ENCODE measurements at places on chromosomes 7 and 10.

GRCh38 chr10:2509081-2509531 lies 558.2 kb upstream of the PFKP start:
- no peak for DNase-seq

DNA sequence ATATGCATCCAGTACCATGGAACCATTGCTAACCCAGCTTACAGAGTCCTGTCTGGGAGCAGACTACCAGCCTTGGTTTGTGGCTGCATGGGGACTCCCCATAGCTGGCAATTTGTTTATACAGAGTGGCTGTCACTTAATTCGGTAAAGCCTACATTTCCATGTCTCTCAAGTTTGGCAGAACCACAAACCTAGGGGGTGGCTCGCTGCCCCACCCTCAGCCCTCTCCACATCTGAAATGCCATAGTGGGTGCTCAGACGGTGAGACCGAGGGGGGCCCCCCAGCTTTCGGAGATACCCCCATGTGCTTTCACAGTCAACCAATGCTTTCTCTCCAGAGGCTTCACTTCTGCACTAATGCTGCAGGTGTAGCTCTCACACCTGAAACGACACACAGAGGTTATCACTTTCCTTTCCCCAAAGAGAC lies 75.5 kb upstream of the KAT6B start:
- no peak for DNase-seq

DNA sequence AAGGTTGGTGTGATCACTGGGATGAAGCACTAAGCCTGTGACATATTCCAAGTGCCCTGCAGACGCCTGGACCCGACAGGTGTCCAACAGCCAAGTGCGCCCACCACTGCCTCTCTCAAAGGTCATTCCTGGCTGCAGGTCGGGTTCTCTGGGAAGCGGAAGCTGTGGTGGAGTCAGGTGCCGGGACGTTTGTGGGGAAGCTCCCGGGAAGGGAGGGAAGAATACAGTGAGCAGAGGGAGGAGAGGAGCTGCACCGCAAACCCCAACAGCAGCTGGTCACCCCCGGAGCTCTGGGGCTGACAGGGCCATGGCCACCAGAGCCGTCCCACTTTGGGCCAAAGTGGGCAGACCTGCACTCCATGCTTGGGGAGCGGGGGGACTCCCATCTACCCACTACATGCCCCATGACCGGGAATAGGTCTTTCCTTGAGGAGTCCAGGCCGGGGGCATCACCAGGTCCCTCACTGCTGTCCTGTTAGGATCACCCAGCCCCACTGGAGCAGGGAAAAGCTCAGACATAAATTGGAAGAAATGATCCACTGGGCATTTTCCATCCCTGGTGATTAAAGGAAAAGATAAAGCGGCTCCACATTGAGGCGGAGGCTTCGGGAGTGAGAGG lies 84.5 kb upstream of the PPP2R2D start:
- no peak for DNase-seq

DNA sequence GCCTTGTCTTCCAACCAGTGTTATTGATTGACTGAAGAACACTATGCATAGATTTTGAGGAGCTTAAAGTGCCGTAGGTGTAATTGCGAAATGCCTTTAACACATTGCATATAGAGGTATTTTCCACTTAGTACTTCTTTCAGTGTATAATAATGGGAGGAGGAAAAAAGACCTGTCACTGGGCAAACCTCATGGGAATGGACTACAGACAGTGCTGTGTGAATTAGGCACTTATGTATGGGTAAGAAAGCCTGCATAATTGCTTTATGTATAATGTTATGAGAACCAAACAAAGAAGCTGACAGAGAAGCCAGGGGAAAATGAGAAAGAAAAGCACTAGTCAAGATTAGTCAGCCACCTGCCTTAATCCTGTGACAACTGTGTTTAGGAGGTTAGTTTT lies 12.4 kb upstream of the SCRN1 start:
- no peak for DNase-seq

DNA sequence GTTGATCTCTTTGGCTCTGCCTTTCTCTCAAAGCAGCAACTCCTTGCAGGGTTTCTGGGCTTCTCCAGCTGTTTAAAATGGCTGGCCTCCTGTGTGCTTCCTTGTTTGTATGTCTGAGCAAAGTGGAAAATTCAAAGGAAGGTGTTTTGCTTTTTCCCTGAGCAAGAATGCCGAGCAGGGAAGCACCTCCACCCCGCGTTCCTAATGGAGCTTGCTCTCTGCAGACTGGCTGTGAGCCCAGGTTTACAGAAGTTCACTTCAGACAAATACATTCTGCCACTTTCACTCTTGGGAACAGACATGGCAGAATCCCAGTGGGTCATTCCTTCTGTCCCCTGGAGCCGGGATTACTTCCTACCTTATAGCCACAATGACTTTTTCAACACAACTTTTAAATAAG lies 181.8 kb upstream of the AGK start:
- DNase-seq = no peak

GRCh38 chr10:76442113-76442512 lies 1010.7 kb downstream of the LRMDA start:
- no peak for DNase-seq
